Amniotic stem cell (primary cell): ENCODE measurements at places on chromosomes 11 and 22.

- no peak for DNase-seq
These were observed 28.9 kb downstream of the KCTD17 start for GRCh38 chr22:37080438-37080837.

DNA sequence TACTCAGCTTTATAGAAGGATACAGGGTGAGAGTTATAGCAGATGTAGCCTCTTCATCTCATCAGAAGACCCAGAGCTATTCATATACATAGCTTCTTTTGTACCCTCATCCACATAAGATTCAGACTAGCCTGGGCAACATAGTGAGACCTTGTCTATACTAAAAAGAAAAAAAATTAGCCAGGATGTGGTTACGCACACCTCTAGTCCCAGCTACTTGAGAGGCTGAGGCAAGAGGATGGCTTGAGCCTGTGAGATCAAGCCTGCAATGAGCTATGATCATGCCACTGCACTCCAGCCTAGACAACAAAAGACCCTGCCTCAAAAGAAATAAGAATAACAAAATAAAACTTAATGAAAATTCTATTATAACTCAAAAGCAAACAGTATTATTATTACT lies 36.7 kb upstream of the B3GNT6 start:
- no peak for DNase-seq

DNA sequence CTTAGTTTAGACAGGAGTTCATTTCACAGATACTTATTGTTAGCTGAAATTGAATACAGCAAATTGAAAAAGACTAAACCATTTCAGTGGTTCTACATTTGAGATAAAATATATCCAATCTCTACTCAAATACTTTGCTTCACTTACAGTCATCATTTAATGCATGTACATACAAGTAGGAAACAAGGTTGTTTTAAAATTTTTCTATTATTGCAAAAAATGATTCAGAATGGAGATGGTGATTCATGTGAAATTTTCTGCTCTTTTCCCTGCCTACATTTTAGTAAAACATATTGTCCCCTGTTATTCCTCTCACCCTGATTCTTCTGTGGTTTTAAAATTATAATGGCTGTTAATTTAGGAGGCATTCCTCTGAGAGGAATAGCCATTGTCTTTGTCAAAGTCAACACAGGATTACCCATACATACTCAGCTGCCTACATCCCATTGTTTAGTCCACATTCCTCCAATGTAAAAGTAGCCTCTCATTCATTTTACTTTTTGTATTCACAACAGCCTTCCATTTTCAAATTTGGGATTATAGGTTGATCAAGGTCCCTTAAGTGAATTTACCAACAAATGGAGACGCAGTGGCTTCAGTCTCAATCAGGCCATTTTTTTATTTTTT lies 60.1 kb downstream of the TRPC6 start:
- DNase-seq = no peak

DNA sequence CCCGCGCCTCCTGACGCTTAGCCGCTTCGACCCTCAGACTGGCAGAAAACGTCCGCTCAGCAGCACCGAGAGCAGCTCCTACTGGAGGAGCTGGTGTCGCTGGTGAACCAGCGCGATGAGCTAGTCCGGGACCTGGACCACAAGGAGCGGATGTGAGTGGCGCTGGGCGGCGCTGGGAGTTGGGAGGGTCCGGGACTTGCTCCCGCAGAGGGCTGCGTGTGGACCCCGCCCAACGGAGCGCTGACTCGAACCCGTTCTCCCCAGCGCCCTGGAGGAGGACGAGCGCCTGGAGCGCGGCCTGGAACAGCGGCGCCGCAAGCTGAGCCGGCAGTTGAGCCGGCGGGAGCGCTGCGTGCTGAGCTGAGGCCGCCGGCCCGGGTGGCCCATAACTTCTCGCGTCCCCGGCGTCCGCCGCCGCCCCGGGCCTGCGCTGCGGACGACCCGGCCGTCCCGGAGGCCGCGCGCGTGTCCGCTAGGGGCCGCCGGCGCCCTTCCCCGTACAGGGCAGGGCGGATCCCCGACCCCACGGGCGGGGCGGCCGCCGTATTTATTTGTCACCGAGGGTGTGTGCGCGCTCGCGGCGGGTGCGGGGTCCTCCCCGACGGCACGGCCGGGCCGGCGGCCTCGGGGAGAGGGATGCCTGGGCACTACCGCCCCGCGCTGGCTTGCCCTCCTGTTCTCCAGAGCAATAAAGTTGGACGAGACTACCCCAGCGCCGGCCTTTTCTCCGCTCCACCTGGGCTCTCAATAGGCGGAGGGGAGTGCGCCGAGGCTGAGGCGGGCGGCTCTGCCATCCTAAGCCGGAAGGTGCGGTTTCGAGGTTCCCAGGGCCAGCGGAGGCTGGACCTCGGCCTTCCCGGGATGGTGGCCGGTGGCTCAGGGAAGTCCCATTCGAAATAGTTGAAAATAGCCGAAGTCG lies 3.4 kb downstream of the KCNK7 start:
- no peak for DNase-seq

GRCh38 chr11:102204174-102204573 lies 93.9 kb downstream of the YAP1 start:
- DNase-seq = no peak

DNA sequence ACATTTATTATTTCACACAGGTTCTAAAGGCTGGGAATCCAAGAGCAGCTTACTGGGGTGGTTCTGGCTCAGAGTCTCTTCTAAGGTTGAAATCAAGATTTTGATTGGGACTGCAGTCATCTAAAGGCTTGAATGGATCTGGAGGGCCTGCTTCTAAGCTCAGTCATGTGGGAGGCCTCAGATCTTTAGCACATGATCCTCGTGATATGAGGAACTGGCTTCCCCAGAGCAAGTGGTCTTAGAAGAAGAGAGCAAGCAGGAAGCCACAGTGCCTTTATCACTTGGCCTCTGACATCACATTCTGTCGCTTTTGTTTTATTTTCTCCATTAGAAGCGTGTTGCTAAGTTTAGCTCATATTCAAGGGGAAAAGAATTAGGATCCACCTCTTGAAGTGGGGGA lies 88.9 kb downstream of the ARFGAP2 start:
- DNase-seq = no peak

- DNase-seq = peak; percentile 49
These were observed 13.7 kb upstream of the ST3GAL4 start for GRCh38 chr11:126341760-126342161.

- DNase-seq = no peak
These were observed 88.7 kb downstream of the SLC17A6 start for GRCh38 chr11:22426915-22427314.
